ENCODE measurements at places on chromosomes 4 and X.
A peak's percentile ranks its signal among the peaks of the same experiment; 100 is the strongest.

DNA sequence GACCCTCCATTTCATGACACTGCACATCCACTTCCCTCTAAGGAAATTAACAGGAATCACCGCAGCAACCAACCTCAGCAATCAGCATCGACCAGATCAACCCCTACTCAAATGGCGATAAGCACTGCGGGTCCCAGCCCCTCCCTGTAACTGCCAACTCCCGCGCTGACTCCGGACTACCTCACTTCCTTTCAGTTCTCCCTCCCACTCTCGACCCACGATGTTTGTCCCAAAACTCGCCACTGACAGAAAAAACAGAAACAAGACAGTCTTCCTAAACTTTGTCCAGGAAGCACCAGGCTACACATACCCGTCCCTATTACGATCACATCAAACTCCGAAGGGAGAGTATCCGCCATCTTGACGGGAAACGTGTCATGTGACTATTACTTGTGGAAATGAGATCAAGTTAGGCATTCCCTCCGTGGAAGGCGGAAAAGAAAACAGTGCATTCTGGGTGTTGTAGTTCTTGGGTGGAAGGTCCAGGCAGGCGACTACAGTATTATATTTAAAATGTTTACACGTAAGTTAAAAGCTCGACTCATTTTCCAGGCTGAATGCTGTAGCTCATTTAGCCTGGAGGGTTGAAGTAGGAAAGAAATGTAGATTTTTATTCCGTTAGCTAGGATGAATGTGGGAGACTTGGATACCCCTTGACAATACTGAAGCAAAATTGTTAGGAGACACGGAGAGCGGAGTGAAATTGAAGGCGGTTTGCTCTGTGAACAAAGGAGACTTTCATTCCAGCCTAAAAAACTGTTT is at the start of gene CHM:
Gene CHM, minus strand, starts transcription at position 385 of the 762 bp plus-strand sequence. Its CDS starts 26 bp downstream, at position 359.
- DNase-seq, result peak; percentile 73

GRCh38 chr4:6199422-6199921 is 877 bp downstream of the JAKMIP1 start:
- no peak for DNase-seq

GRCh38 chrX:65695849-65696449 is 28.5 kb downstream of the MSN start:
- DNase-seq, result no peak

- no peak for DNase-seq
These were observed 74.4 kb upstream of the DDX3X start for GRCh38 chrX:41259516-41259915.

- no peak for DNase-seq
These were observed 50.3 kb downstream of the MAML3 start for GRCh38 chr4:140103676-140104075.

- no peak for DNase-seq
These were observed 55.1 kb upstream of the SLC4A4 start for GRCh38 chr4:71283642-71284257.

- no peak for DNase-seq
These were observed 234.7 kb downstream of the LDB2 start for GRCh38 chr4:16663732-16664131.

DNA sequence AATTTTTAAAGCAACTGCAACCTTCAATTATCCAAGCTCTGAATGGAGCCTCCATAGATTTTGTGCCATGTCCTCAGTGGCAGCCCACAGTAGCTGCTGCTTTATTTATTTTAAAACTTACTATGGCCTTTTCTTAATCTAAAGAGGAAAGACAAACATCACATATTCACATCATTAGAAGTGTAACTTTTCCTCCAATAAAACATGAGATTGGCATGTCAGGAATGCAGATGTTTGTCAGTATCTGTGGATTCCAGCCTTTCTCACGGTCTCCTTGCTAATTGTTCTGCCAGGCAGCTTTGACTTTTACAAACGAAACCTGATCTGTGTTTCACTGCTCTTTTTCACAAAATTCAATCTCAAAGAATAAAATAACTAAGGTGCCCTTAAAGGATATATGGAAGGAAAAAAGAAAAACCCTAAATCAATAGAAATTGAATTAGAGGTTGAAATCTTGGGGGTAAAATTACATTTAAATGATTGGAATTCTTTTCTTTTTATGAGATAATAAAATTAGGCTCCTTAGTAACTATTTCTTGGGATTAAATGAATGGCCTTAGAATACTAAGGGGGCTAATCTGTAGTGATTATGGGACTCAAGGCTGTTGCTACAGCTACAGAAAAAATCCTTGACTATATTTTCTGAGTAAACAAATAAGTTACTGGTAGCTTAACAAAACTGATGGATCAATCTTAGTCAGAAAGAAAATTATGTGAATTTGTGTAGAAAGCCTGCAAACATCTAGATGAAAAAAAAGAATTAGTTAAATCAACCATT is 151.3 kb downstream of the RTL9 start:
- no peak for DNase-seq

- DNase-seq, result no peak
These were observed 13.6 kb downstream of the CHST7 start for GRCh38 chrX:46587158-46587557.

DNA sequence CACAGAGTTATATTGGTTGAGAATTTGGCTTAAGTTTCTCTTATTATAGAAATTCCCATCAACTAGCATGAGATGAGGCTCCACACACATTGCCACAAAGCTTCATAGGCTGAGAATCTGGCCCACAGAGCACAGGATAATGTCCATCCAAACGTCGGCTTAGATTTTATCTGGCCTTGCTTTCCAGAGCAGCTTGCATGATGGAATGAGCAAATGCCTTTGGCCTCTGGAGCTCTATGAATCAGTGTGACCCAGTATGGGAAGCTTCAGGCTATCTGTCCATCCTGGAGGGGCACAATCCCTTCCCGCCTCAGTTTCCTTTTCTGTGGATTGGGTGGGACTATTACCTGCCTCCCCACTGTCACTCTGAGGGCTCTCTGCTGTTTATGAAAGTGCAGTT is 131.5 kb upstream of the NDP start:
- DNase-seq, result no peak

- DNase-seq, result no peak
These were observed 26.1 kb downstream of the OTOP1 start for GRCh38 chr4:4200624-4201023.

GRCh38 chr4:173990126-173990868 is 293.2 kb downstream of the FBXO8 start:
- DNase-seq, result no peak

DNA sequence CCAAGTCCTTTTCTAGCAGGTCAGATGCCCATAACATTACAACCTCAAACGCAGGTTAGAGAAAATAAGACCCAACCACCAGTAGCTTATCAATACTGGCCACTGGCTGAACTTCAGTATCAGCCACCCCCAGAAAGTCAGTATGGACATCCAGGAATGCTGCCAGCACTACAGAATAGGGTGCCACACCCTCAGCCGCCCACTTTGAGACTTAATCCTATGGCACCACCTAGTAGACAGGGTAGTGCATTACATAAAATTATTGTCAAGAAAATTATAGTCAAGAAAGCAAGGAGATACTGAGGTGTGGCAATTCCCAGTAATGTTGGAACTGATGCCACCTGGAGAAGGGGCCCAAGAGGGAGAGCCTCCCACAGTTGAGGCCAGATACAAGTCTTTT is 19.9 kb upstream of the TRIM61 start:
- no peak for DNase-seq

DNA sequence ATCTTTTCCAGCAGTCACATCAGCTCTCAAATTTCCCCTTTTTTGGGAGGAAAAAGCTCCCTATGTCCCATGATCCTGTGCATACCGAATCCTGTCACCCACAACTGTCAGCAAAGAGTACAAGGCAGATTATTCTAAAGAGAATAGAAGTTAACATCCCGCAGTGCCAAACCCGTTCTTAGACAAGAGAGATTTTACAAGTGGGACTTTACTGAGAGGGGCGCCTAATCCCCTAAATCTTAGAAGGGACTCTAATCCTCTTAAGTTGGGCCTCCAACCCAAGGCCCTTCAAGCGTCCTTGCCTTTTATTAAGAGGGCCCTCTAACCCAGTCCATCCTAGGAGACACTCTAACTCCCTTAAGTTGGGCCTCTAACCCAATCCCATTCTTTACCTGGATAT is 193.9 kb downstream of the CPXCR1 start:
- DNase-seq, result no peak

DNA sequence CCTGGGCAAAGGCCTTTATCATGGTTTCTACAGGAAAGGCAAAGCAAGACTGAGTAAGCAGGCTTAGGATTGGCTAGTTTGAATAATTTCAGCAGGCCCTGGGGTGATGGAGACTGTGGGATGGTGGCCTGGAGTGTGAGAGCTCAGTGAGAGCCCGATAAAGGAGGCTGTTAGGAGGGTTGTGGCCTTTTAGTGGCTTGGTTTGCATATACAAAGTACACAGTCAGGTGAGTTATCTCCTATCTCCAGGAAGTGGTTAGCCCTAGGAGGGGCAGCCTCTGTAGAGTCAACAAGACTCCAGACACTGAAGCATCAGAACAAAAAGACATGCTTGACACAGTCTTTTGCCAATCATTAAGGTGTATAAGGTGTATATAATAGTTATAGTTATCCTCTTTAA is 157.2 kb downstream of the CFAP299 start:
- DNase-seq, result no peak

- no peak for DNase-seq
These were observed 4.4 kb downstream of the LRCH2 start for GRCh38 chrX:115229337-115230003.

DNA sequence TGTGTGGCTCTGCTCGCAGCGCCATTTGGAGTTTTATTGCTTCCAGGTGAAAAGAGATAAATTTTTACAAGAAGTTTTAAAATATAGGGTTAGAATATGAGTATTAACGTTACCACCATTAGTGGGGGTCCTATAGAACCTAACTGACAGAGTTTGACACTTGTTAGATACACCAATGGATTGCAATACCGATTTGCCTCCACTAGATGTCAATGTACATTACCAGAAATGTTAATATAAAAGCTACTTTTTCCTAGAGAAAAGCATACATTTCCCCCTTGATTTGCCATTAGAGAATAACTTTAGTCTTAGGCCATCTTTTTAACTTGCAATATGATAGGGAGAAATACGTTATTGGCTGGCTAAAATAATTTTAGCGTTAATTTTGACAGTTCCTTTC is 108.4 kb downstream of the LINC00632 start:
- no peak for DNase-seq

DNA sequence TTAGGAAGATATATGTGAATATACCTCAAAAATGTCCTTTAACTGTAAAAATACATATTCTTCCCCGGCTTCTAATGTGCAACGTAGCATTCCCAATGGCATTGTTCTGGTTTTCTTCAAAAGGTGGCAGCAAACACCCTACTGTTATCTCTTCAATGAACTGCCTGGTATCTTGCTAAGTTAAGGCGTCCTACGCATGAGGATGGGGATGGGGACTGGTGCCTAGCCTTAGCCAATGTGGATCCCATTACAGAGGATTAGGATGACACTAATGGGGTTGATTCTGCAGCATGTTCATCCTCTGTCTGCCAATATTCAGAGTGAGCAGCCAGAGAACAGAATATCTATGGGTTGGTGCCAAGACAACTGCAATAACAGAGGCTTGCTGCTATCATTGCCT is 334.9 kb upstream of the ADGRL3 start:
- DNase-seq, result no peak

- no peak for DNase-seq
These were observed 8.3 kb downstream of the IL21 start for GRCh38 chr4:122612540-122612939.

DNA sequence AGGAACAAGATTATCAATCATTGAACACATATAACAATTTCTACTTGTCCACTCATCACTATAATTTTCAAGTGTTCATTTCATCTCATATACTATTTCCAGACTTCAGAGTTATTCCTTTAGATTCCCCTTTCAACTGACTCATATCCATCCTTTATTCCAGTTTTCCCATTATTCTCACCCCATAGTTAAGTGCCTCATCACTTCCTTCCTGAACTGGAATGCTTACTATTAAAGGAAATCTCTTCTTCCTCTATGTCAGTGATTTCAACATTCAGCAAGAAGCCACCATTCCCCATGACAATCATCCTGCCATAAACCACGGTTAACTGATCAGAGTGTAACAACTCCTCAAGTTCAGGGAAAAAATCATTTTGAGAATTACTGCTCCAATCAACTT is 198.9 kb downstream of the FBXO8 start:
- no peak for DNase-seq

GRCh38 chrX:4831574-4831973 is 1118.1 kb upstream of the PRKX start:
- DNase-seq, result no peak

- no peak for DNase-seq
These were observed 19.2 kb upstream of the RHOH start for GRCh38 chr4:40177591-40177990.

GRCh38 chrX:1536712-1537030 is 314 bp downstream of the P2RY8 start:
- DNase-seq, result no peak

DNA sequence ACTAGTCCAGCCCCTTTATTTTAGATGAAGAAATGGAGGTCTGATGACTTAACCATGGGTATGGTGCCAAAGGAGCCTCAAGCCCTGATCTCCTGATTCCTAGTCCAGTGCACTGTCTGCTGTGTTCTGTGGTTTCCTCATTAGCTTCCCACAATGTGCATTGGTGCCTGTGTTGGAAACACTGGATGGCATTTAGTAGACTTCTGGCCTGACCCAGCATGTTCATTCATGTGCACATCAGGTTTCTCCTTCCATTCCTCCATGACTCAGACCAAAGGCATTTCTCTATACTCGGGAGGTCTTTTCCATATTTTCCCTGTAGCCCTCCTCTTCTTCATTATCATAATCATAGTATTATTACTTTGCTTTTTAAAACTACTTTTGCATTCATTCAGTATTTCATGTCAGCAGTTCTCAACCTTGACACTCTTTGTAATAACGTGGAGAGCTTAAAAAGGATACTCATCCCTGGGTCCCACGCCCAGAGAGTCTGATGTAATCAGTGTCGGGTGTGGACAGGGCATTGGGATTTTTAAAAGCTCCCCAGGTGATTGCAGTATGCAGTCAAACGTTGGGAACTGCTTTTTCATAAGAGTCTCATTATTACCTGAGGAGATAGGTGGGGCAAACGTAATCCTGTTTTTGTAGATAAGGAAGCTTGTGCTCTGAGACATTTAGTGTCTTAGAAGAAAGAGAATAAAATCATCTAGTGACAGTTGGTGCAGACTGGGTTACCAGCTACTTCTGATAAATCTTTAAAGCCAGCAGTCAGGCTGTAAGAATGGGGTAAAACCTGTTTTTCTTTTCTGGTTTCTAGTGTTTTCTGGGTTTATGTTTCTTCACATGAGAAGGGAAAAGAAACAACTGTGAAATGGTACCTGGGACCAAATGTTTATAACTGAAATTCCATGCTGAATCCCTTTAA is 40.9 kb upstream of the XK start:
- DNase-seq, result no peak

DNA sequence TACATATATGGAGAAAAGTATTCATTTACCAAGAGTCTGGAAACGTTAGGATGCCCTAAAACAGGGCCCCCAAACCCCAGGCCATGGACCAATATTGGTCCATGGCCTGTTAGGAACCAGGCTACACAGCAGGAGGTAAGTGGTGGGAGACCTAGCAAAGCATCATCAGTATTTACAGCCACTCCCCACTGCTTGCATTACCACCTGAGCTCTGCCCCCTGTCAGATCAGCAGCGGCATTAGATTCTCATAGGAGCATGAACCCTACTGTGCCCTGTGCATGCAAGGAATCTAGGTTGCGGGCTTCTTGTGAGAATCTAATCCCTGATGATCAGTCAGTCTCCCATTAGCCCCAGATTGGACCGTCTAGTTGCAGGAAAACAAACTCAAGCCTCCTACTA is 62.3 kb downstream of the USP38 start:
- no peak for DNase-seq
